ENCODE measurements at places on chromosomes 4 and X.

GRCh38 chr4:26912810-26913209, 52.2 kb downstream of the STIM2 start:
- DNase-seq: no peak

GRCh38 chr4:97197106-97197505, 946.2 kb downstream of the STPG2 start:
- DNase-seq: no peak

DNA sequence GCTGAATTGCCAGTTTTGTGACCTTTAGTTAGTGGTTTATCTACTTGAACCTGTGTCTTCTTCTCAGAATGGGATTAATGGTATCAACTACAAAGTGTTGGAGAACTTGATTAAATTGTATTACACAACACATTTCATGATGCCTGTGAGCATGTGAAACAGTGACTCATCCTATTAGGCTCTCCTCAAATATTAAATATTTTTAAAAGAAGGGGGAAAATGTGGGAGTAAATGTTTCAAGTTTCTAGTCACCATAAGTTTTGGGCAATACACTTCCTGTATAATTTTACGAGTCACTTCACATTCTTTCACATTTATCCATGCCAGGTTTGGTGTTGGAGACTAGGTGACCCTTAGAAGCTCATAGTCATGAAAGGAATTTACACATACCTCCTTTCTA, 147.0 kb downstream of the HS3ST1 start:
- DNase-seq: no peak

- DNase-seq: no peak
Observed at GRCh38 chr4:107548211-107548905, 171.7 kb downstream of the PAPSS1 start.

GRCh38 chr4:120481756-120482155, 415.1 kb upstream of the MAD2L1 start:
- DNase-seq: no peak

- DNase-seq: no peak
Observed at GRCh38 chr4:24517676-24518075, 66.7 kb downstream of the DHX15 start.

- no peak for DNase-seq
Observed at GRCh38 chr4:16573206-16573605, 325.2 kb downstream of the LDB2 start.

GRCh38 chr4:10733481-10734062, 49.0 kb upstream of the CLNK start:
- DNase-seq: no peak

DNA sequence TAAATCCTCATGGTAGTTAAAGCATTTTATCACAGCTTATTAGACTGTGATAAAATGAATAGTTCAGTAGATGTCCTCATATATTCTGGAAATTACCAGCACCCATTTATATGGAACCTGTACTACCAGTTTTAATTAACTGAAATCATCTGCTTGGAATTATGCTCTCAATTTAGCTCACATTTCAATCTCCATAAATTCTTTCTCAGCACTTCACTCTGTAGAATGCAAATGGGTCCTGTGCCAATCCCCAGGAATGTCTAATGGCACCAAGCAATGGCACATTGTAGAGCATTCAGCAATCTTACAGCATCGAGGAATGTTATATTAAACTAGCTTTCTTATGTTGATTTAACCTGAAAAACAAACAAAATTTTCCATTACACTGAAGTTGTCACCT, 355.1 kb downstream of the PDHA2 start:
- no peak for DNase-seq

DNA sequence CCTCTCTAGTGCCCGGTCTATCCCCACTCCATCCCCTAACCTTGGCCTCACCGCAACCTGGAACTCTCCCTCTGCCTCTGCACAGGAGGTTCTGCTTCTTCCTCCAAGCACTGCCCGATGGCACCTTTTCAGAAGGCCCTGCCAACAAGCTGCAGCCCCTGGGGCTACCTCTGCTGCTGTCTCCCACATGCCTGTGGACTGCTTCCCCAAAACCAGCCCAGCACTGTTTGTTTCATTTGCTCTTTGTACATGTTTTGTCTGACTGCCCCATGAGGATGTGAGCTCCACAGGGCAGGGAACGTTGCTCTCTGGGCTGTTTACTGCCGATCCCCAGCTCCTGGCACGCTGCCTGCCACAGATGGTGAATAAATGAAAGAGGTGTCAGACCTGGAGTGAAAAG, 85.4 kb downstream of the INTS6L start:
- no peak for DNase-seq

- no peak for DNase-seq
Observed at GRCh38 chrX:148229801-148230303, 248.7 kb downstream of the FMR1NB start.

DNA sequence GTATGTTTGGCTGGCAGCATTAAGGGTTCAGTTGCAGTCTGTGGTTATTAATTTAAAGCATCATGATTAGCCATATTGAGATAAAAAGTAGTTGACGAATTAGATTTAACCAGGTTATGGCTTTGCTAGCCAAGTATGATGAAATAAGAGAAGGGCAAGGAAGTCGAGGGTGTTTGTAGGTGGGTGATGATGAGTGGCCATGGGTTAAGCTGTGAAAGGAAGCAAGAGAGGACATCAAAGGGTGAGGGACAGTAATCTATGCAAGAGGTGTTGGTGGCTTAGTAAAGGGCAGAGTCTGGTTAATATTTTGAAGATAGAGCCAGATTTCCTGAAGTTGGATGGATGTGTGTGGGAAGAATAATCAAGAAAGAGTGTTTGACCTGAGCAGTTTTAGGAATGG, 44.5 kb downstream of the STIM2 start:
- no peak for DNase-seq

All from type B pancreatic cell (in vitro differentiated cells).